ENCODE measurements at places on chromosomes 4 and X. TPM values are rescaled to one million over a fixed set of nuclear protein-coding genes. Genes with fewer than 3 reads are reported as not detected.
A peak's percentile ranks its signal among the peaks of the same experiment; 100 is the strongest.

GRCh38 chrX:131821945-131822622 lies 201.0 kb upstream of the STK26 start:
- no peaks in the 10 kb centered on the region for H3K36me3 ChIP-seq
- peak overlapping the region; percentile 89 for H3K27ac ChIP-seq
- no peak overlapping the region for H3K4me3 ChIP-seq
- DNase-seq: no peak
- H3K4me1 ChIP-seq: no peaks in the 10 kb centered on the region

DNA sequence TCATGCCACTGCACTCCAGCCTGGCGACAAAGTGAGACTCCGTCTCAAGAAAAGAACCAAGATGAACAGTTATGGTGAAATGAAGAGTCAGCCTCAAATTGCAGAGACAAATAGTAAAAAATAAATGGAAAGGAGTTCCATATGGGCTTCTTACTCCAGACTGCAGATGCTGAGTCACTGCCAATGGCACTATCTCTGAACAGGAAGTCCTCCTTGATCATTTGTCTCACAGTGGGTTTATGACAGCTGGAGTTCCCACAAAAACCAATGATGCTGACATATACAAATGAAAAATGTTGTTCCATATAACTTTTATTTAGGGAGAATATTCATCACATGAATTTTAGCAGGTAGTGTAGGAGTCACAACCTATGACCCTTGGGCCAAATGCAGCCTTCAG lies 631.6 kb downstream of the PCDH18 start:
- DNase-seq: no peak
- H3K4me1 ChIP-seq: no peaks in the 10 kb centered on the region
- H3K27ac ChIP-seq: no peak overlapping the region
- H3K36me3 ChIP-seq: no peaks in the 10 kb centered on the region

The FAM90A26 gene
- not detected for total RNA-seq

The LIAS gene
- total RNA-seq: 18.4 TPM

DNA sequence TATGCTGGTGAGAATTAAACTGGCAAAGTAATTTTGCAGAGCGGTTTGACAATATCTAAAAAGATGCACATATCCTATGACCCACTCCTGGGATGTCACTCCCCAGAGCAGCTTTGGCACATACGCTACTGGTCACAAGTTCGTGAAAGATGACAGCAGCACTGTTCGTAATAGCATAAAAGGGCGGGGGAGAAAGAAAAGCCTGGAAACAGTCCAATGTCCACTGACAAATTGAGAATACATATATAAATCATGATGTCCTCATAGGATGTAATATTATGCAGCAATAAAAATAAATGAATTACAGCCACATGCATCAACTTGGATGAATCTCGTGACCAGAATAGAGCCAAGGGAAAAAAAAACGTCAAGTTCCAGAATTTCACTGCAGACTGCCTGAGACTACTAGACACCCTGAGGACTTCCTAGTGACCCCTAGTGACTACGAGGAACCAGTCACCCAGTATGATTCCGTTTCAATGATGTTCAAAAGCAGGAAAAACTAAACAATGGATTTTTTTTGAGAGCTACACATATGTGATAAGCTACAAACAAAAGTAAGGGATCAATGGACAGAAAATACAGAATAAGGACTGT lies 1.8 kb downstream of the PCSK1N start:
- no peaks in the 10 kb centered on the region for H3K36me3 ChIP-seq
- H3K4me3 ChIP-seq: no peak overlapping the region
- H3K27me3 ChIP-seq: no peaks in the 10 kb centered on the region
- DNase-seq: no peak

DNA sequence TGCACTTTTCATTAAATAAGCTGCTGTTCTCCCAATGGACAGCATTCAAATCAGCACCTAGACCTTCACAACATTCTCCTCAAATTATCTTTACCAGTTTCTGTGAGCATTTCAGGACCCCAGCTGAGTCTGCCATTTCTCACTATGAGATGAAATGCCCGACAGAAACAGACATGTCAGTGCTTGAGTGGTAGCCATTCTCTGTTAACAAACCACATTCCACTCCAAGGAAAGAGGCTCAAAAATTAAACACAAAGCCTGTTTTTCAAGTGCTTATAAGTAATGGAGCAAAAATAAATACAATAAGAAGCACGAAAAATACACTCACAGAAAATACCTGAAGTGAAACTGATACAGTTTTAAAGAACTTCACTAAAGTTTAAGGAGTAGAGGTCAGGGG lies 320.2 kb upstream of the PRPS2 start:
- no peak for DNase-seq
- no peaks in the 10 kb centered on the region for H3K27me3 ChIP-seq
- H3K36me3 ChIP-seq: no peaks in the 10 kb centered on the region
- H3K4me3 ChIP-seq: no peak overlapping the region
- no peak overlapping the region for H3K27ac ChIP-seq

- H3K4me3 ChIP-seq: peak overlapping the region; percentile 93
- H3K27ac ChIP-seq: peak overlapping the region; percentile 85
- H3K4me1 ChIP-seq: peaks cover 30% of the 10 kb centered on the region
- no peaks in the 10 kb centered on the region for H3K36me3 ChIP-seq
These were observed 337 bp downstream of the STIM2 start for GRCh38 chr4:26860922-26861433.

The TMEM192 gene
- total RNA-seq: 21.6 TPM

The EVC2 gene
- total RNA-seq: 15.7 TPM

GRCh38 chr4:161252520-161253141 lies 911.2 kb downstream of the FSTL5 start:
- H3K27me3 ChIP-seq: no peaks in the 10 kb centered on the region
- DNase-seq: no peak
- H3K36me3 ChIP-seq: no peaks in the 10 kb centered on the region
- H3K4me3 ChIP-seq: no peak overlapping the region
- no peak overlapping the region for H3K27ac ChIP-seq
- H3K4me1 ChIP-seq: no peaks in the 10 kb centered on the region
